ENCODE measurements at places on chromosomes 6 and 20.
A peak's percentile ranks its signal among the peaks of the same experiment; 100 is the strongest.

DNA sequence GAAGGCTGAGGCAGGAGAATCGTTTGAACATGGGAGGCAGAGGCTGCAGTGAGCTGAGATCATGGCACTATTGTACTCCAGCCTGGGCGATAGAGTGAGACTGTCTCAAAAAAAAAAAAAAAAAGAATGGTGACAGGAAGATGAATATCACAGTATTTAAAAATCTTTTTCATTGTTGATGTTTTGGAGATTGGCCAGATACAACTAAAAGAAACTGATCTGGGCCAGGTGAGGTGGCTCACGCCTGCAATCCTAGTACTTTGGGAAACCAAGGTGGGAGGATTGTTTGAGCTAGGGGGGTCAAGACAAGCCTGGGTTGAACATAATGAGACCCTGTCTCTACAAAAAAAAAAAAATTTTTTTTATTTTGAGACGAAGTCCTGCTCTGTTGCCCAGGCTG, 52.1 kb downstream of the TRAF3IP2 start:
- peaks cover 2% of the 10 kb centered on the region for H3K27me3 ChIP-seq
- peaks cover 80% of the 10 kb centered on the region for H3K4me1 ChIP-seq
- peak overlapping the region; percentile 98 for H3K27ac ChIP-seq
- H3K36me3 ChIP-seq, result peaks cover 20% of the 10 kb centered on the region

DNA sequence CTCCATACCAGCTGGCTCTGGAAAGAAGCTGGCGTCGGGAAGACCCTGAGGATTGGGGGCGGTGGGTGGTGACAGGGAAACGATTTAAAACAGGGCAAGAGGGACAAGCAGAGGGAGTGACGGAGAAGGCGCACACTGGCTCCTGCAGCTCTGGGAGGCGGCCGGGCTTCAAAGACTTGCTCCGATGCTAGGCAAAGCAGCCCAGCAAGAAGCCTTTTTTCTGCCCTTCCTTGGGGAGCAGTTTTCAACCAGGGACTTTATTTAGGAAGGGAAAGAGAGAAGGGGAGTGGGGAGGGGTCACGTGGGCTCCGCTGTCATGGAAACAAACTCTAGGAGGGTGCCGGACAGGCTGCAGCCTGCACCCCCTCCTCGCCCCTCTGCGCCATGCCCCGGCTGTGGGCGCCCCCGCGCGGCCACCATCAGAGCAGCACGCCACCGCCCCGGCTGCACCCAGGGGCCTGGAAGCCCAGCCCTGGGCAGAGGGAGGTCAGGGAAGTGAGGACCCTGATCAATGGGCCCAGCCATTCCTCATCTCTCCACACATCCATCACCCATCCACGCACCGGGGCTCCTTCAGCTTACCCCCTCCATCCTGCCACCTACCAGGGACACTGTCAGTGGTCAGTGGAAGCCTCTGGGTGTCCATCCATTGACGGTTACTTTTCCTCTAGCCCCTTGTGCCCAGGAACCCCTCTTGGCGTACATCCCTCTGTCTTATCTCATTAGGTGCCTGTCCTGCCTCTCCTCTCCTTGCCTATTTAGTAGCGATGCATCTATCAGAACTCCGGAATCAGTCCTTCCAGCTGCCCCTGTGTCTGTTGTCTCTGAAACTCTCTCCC, 66.6 kb upstream of the CCDC167 start:
- H3K4me3 ChIP-seq, result peak overlapping the region; percentile 71
- H3K36me3 ChIP-seq, result no peaks in the 10 kb centered on the region
- peaks cover 36% of the 10 kb centered on the region for H3K27me3 ChIP-seq
- peaks cover 7% of the 10 kb centered on the region for H3K4me1 ChIP-seq

- no peaks in the 10 kb centered on the region for H3K27me3 ChIP-seq
- no peaks in the 10 kb centered on the region for H3K4me1 ChIP-seq
- H3K4me3 ChIP-seq, result no peak overlapping the region
- no peak overlapping the region for H3K27ac ChIP-seq
Observed at GRCh38 chr6:22078288-22078687, 218.5 kb downstream of the PRL start.

DNA sequence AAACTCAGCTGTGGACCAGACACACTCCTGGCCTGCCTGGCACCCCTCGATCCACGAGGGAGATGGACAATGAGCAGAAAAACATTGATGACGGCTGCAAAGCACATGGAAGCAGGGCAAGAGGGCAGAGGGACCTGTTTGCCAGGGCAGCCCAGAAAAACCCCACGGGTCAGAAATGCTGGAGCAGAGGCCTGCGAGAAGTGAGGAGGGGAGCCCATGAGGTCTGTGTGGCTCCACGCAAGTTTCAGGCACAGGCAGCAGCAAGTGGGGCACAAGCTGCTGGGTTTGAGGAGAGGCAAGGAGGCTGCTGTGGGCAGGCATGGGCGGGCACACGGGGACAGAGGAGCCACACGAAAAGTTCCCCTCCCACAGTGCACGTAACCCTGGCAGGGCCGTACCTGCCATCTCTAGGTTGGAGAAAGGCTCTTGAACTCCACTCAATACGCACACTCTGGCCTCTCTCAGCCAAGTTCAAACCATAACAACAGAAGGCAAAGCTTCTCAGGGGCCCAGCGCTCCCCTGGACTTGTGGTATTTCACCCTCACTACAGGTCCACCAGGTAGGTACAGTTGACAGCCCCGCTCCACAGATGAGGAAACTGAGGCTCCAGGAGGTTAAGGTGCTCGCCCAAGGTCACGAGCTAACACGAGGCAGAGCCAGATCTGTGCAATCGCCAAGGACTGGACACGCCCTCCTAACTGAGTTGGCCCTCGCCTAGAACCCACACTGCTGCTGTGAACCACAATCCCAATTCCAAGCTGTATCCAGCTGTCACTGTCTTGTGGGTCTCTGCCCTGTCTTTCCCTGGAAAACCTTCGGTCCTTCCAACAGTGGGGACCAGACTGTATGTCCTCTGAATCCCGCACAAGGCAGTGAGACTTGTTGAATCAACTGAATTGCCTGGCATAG, 108.2 kb downstream of the NOL4L start:
- H3K36me3 ChIP-seq, result 0 out of 2 replicates have a peak, but pooled peaks cover 4% of the 10 kb centered on the region
- no peak for DNase-seq
- H3K4me1 ChIP-seq, result peaks cover 57% of the 10 kb centered on the region
- peak overlapping the region; percentile 96 for H3K27ac ChIP-seq
- H3K4me3 ChIP-seq, result no peak overlapping the region

GRCh38 chr6:24534329-24534728, 39.6 kb downstream of the ALDH5A1 start:
- H3K4me3 ChIP-seq, result no peak overlapping the region
- DNase-seq, result no peak
- H3K4me1 ChIP-seq, result peaks cover 23% of the 10 kb centered on the region
- no peaks in the 10 kb centered on the region for H3K36me3 ChIP-seq
- H3K27ac ChIP-seq, result no peak overlapping the region

DNA sequence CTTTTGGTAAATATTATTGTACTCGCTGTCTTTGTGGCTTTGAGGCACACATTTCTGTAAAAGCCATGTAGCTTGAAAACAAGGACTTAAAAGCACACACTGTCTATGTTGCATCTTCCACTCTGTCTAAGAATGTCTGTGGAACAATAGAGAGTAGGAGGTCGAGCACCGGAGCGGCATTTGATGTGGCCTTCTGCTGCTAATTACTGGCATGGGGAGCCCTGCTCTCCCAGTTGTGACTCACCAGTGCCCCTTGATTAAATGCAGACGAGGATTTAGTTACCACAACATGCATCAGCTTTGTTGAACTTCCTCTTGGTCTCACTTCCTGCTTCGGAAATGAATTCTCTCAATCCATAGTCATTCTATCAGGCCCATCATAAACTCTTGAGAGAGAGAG, 680.7 kb upstream of the SLC35B3 start:
- H3K36me3 ChIP-seq, result no peaks in the 10 kb centered on the region
- H3K27me3 ChIP-seq, result peaks cover 6% of the 10 kb centered on the region
- H3K4me1 ChIP-seq, result peaks cover 23% of the 10 kb centered on the region
- peak overlapping the region; percentile 78 for H3K4me3 ChIP-seq
- peak; percentile 69 for DNase-seq

GRCh38 chr6:38695227-38695900, 7.6 kb downstream of the GLO1 start:
- no peak for DNase-seq
- H3K4me3 ChIP-seq, result no peak overlapping the region

GRCh38 chr6:166308033-166308768, at the start of gene PRR18:
Gene PRR18 (minus strand): TSS chr6:166308392. CDS start chr6:166308142, 250 bp downstream.
- DNase-seq, result no peak
- no peak within 1 kb of the TSS for H3K27ac ChIP-seq
- no peak within 1 kb of the TSS for H3K4me3 ChIP-seq
- H3K27me3 ChIP-seq, result peaks cover 29% of the 10 kb centered on the region
- H3K36me3 ChIP-seq, result no peaks in the 10 kb centered on the region

DNA sequence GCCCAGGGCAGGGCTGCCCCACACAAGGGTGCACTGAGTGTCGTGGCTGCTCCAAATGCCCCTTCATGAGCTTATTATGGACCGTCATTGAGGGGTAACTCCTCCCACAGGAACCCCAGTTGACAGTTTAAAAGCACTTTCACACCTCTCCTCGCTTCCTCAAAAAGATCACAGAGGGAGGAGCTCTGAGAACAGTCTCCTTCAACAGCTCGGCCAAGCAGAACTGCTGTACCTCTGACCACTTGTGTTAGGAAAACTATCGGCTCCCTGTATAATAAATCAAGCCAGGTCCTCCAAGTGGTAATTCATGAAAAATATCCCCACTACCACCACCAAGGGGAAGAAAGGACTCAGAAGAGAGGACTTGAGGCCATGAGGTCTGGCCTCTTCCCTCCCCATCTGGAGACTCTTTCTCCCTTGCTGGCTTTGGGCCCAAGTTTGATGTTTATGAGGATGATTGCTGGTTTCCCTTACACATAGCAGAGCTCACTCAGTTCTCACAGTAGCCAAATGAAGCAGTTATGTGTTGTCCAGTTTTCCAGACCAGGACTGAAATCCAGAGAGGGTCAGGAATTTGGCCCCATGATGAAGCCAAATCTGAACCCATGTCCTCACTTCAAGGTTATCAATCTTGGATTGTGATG, 8.7 kb downstream of the SNX21 start:
- 0 out of 2 replicates have a peak, but pooled peaks cover 9% of the 10 kb centered on the region for H3K36me3 ChIP-seq
- H3K27me3 ChIP-seq, result peaks cover 2% of the 10 kb centered on the region
- H3K27ac ChIP-seq, result peak overlapping the region; percentile 66
- no peak overlapping the region for H3K4me3 ChIP-seq
- peaks cover 14% of the 10 kb centered on the region for H3K4me1 ChIP-seq

GRCh38 chr20:31452575-31452974, 12.1 kb downstream of the DEFB123 start:
- DNase-seq, result peak; percentile 4
- no peak overlapping the region for H3K4me3 ChIP-seq
- H3K27me3 ChIP-seq, result peaks cover 8% of the 10 kb centered on the region

DNA sequence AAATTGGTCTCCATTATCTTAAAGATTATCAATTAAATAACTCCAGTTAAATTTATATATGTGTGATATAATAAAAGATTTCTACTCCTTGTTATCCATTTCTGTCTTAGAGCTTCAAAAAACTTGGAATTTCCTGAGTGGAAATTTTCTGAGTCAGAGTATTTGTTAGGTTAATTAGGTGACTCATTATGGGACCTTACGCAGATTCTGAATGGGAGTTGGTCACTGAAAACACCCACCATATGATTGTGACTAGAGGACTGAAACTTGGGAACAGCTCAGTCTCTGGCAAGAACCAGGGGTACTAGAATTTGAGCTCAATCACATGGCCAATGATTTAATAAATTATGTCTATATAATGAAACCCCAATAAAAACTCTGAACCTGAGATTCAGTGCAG, 125.4 kb upstream of the HMGCLL1 start:
- no peak for DNase-seq
- no peak overlapping the region for H3K27ac ChIP-seq
- no peak overlapping the region for H3K4me3 ChIP-seq
- H3K4me1 ChIP-seq, result no peaks in the 10 kb centered on the region
- H3K27me3 ChIP-seq, result 0 out of 2 replicates have a peak, but pooled peaks cover 1% of the 10 kb centered on the region

GRCh38 chr6:139153855-139154254, 19.0 kb downstream of the HECA start:
- H3K27me3 ChIP-seq, result no peaks in the 10 kb centered on the region
- no peaks in the 10 kb centered on the region for H3K36me3 ChIP-seq
- peaks cover 31% of the 10 kb centered on the region for H3K4me1 ChIP-seq
- peak; percentile 42 for DNase-seq

DNA sequence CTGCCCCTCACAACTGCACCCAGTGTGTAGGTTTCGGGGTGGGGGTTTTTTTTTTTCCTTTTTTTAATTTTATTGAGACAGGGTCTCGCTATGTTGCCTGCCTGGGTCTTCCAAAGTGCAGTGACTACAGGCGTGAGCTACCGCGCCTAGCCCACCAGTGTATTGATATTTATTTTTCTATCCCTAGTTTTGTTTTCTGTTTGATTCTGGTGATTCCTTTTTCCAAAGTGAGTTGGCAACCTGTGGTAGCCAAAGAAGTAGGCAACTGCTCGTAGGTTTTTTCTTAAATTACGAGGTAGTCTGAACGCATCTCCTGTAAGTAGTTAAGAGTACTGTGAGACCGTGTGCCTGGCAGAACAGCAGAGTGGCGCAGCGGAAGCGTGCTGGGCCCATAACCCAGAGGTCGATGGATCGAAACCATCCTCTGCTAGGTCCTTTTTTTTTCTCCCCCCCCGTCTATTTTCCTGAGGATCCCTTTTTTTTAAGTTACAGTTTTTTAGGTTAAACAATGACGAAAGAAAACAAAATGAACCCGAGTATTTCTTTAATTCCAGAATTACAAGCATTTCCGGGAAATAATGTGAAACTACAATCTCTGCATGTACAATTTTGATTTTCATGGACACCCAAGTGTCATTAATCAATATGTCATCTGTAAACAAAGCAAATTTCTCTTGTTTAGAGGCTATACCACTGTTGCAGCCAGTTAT, 78.7 kb upstream of the BTN3A2 start:
- DNase-seq, result peak; percentile 48
- peak overlapping the region; percentile 98 for H3K27ac ChIP-seq
- H3K4me1 ChIP-seq, result peaks cover 36% of the 10 kb centered on the region
- H3K4me3 ChIP-seq, result peak overlapping the region; percentile 91
- no peaks in the 10 kb centered on the region for H3K36me3 ChIP-seq
- H3K27me3 ChIP-seq, result peaks cover 5% of the 10 kb centered on the region

DNA sequence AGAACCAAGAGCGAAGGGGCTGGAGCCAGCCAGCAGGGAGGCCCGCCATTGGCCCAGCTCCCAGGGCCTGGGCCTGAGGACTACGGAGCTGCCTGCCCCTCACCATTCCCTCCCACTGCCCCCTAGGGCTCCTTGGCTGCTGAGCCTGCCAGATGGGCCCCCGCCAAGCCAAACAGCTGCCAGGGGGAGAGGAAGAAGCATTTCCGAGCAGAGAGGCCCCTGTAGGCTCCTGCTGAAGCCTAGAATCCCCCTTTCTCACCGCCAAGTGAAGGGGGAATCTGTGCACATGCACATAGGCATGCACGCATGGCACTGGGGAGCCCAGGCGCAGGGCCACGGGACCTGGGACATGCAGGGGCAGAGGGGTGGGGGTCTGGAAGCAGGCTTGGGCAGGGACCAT, 28.5 kb upstream of the MRPS18A start:
- no peaks in the 10 kb centered on the region for H3K36me3 ChIP-seq
- no peak for DNase-seq
- H3K27me3 ChIP-seq, result peaks cover 38% of the 10 kb centered on the region
- H3K4me1 ChIP-seq, result no peaks in the 10 kb centered on the region

All from HFFc6 (cell line).